ENCODE measurements at places on chromosomes 2 and 18.

GRCh38 chr18:77590943-77591515 is 341.4 kb downstream of the GALR1 start:
- no peak for DNase-seq

GRCh38 chr2:230721712-230722111 is 9.1 kb downstream of the CAB39 start:
- no peak for DNase-seq

DNA sequence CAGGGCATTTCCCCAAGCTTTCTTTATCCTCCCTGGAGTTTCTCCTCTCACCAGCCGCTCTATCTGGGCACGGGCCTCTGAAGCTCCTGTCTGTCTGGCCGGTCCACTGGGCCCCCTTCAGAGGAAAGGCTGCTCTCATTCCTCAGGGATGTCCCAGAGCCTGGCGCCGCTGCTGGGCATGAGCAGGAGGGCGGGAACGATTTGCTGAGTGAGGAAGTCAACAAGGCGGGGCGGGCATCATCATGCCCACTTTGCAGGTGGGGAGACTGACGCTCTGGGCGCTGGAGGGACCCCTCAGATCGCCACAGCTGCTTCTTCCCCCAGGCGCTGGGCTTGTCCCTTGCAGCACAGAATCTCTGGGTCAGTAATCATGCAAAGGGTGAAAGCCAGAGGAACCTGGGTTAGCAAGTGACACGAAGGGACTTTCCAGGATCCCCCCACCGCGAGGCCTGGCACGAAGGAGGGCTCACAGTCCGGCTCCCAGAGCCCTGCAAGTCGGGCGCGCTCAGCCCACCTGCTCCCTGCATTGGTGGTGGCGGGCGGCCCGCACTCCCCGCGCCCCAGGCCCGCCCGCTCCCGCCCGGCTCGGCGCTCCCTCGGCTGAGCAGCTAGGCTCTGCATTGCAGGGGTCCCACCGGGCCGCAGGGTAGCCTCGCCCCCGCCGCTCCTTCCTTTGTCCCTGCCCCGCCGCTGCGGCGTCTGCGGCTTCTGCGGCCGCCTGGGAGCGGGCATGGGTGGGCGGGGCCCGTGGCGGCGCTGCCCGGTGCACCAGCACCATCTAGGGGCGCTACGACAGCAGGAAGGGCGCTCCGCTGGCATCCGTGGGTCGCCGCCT is 157.8 kb downstream of the CYRIA start:
- peak; percentile 41 for DNase-seq

DNA sequence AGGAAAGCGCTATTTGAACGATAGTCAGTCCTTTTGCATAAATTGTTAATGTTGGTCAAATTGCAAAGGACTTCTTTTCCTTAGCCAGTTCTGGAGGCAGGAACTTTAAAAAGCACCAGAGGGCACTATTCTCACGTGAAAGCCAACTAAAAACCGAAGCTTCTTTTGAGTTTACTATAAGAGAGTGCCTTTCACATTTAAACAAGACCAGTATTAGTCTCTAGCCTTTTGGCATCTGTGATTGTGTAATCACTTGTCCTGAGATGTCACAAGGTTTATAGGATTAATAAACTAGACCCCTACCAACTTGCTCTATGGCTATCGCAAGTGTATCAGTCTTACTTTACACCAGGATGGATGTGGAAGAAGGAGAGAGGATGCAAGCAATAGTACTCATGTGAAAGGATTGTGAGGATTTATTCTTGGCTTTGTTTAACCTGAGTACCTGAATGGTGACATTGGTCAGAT is 14.4 kb upstream of the STAT4 start:
- DNase-seq: no peak
